ENCODE measurements at places on chromosomes 6 and 20.

GRCh38 chr6:47351621-47352020 is 41.9 kb upstream of the TNFRSF21 start:
- no peak for DNase-seq

- DNase-seq: no peak
Observed at GRCh38 chr20:4585104-4585753, 136.5 kb upstream of the PRND start.

DNA sequence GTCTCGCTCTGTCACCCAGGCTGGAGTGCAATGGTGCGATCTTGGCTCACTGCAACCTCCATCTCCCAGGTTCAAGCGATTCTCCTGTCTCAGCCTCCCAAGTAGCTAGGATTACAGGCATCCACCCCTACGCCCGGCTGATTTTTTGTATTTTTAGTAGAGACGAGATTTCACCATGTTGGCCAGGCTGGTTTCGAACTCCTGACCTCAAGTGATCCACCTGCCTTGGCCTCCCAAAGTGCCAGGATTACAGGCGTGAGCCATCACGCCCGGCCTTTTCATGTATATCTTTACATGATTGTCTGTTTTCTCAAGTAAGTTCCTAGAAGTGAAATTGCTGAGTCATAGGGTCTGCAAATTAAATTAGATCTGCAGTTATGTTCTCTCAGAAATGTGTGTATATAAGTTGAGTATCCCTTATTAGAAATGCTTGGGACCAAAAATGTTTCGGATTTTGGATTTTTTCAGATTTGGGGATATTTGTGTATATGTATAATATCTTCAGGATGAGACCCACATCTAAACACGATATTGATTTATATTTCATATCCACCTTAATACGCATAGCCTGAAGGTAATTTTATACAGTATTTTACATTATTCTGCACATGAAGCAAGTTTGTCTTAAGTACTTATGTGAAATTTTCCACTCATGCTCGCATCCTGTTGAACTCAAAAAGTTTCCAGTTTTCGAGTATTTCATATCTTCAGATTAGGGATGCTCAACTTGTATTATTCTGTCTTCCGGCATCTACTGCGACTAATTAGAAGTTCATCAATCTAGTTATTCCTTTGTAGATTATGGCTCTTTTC is 40.4 kb downstream of the TAB2 start:
- no peak for DNase-seq

DNA sequence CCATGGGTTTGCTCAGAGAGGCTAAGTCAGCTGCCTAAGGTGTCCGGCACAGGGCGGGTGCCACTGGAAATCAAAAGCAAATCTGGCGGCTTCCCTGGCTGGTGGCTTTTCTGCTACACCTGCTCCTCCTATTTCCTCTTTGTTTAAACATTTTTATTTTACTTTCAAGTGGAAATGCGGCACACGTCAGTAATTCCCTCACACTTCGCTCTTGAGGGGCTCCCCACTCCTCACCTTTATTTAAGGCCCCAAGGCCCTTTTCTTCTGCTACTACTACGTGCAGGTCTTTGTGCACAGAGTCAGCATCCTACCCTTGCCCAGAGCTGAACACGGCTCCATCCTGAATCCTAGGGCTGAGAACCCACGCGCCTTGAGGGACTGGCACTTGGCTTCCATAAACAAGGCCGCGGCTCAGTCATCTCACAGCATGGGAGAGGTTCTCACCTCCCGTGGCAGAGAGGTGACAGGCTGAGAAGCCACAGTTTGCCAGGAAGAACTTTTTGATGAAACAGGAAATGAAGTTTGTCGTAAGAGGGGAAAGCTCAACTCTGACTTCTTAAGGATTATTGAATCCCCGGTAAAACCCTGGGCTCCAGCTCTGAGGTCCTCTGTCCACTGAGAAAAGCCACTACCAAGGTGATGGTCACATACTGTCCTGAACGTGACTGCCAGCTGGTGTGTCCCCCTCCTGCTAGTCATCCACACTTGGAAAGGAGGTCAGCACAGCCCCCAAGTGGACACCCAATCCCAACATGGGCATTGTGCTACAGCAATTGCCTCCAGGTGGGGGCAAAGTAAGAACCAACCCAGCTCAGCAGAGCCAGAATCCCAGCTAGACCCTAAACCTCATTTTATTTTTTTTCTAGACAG is 48.0 kb downstream of the NFATC2 start:
- DNase-seq: no peak

DNA sequence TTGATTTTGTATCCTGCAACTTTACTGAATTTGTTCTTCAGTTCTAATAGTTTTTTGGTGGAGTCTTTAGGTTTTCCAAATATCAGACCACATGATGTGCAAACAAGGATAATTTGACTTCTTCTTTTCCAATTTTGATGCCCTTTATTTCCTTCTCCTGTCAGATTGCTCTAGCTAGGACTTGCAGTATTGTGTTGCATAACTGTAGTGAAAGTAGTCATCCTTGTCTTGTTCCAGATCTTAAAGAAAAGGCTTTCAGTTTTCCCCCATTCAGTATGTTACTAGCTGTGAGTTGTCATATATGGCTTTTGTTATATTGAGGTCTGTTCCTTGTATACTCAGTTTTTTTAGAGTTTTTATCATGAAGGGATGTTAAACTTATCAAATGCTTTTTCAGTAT is 4.6 kb downstream of the MICB start:
- DNase-seq: no peak

- no peak for DNase-seq
Observed at GRCh38 chr20:13927171-13927570, 63.2 kb downstream of the SEL1L2 start.

GRCh38 chr20:20215976-20216727 is 151.8 kb upstream of the INSM1 start:
- no peak for DNase-seq

DNA sequence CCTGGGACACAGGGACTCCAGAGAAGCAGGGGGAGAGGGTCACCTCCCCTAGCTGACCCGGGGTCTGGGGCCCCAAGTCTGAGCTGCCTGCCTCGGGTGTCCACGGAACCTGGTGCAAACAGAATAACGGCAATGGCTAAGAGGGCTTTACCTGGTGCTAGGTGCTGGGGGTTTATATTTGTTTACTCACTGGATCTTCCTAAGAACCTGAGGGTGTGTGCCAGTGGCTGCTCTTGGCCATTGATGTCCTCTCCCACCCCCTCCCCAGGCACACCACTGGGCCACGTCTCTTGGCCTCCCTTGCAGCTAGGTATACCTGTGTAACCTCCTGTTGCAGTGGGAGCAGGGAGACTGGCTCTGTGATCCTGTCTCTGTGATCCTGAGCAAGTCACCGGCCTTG is 157.9 kb upstream of the MLN start:
- DNase-seq: no peak

DNA sequence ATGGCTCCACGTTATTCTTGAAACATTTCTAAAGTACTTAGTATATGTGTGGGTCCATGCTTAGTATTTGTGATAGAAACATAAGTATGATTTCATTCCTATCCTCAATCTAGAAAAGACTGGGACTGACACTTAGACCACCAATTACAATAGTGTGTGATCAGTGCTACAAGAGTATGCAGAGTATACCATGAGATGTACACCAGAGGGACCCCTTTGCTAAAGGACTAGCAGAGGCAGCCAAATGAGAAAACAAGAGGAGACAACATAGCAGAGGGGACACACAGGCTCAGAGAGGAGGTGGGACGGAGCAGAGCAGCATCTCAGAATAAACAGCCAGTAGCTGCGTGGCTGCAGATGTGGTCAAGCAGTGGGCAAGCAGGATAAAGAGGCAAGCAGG is 21.0 kb downstream of the RMND1 start:
- no peak for DNase-seq

DNA sequence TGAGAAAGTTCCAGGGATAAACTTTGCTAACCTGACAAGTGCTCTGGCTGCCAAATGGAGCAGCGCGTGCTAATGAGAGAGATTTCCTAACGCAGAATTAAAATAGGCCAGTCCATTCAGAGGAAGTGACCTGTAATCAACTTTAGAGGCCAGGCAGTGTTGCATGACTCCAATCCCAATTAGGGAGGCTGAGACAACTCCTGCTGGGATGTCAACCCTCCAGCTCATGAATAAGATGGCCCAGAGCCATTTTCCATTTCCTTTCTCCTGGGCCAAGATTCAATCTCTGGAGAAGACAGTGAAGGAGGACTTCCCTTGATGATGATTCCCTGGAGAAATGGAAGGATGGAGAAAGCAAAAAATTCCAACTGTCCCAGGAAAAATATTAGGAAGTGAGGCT is 241.5 kb upstream of the RNF24 start:
- DNase-seq: no peak

DNA sequence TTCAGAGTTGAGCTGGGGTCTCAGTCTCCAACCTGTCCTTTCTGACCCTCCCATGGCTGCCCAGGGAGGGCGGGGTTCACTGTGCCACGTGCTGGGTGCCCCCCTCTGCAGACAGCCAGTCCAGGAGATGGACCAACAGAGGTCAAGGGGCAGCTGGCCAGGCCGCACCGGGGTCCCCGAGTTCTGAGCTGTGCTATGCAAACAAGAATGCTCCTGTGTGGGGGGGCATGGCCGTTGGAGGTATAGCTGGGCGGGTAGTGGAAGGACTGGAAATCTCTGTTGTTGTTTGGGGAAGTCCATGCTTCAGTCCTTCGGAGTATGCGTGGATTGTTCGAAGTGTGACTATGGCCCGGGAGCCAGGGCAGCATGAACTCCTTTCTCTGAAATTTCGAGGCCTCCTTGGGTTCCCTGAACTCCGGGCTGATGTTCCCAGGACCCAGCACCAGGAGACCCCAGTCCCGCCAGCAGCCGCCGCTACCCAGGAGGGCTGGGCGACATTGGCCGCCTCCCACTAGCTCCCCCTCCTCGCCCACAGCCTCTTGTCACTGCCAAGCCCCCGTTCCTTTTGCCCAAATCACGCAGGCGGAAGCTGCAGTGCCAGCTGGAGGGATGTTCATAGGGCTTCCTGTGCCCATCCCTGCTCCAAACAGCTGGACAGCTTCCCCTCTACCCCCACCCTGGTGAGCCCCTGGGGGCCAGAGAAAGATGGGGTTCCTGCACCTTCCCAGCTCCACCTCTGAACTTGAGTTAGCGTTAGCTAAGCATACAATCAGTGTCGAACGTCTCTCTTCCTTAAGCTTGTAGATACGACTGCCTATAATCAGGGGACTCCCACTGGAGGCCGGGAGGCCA is 126.6 kb downstream of the TAF4 start:
- no peak for DNase-seq

- no peak for DNase-seq
Observed at GRCh38 chr20:19785173-19785982, 27.3 kb downstream of the RIN2 start.

DNA sequence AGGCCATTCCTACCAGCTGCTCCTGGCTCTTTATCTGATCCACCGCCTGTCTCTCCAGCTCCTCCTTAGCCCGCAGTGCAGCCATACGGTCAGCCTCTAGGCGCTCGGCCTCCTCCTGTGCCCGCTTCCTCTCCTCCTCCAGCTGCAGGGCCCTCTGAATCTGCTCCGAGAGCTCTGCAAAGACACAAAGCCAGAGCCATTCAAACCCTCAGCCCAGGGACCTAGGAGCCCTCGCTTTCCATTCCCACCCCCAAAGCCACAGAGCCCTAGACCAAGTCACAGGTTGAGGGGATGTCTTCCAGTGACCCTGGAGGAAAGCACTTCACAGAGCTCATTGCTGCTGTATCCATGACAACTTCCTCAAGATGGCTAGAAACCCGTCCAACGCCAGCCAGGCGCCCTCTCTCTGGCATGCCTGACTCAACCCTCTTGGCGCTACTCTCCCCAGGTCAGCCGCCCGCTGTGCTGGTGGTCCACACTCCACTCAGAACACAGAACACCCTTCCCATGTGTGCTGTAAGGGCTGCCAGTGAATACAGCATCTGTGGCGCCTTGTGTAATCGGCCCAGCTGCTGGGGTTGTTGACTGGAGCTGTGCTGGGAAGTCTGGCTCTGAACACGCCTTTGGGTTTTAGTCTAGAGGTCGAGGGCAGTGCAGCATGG is 49.3 kb downstream of the EZR start:
- DNase-seq: no peak

DNA sequence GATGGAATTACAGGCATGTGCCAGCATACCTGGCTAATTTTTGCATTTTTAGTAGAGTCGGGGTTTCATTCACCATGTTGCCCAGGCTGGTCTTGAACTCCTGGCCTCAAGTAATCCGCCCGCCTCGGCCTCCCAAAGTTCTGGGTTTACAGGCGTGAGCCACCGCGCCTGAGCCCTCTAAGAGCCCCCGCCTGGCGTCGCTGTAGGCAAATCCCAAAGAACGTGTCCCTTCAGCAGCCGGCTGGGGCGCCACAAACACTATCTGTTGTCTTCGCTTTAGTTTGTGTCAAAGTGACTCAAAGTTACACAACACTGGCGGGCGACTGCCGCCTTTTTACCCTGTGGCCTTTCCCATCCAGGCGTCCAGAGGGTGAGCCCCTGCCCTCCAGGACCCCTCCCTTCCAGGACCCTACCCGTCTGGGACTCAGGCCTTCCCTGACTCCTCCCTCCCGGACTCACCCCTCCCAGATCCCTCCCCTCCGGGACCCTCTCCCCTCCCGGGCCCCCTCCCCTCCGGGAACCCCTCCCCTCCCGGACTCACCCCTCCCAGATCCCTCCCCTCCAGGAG is 940 bp upstream of the ADRM1 start:
- DNase-seq: peak; percentile 79

DNA sequence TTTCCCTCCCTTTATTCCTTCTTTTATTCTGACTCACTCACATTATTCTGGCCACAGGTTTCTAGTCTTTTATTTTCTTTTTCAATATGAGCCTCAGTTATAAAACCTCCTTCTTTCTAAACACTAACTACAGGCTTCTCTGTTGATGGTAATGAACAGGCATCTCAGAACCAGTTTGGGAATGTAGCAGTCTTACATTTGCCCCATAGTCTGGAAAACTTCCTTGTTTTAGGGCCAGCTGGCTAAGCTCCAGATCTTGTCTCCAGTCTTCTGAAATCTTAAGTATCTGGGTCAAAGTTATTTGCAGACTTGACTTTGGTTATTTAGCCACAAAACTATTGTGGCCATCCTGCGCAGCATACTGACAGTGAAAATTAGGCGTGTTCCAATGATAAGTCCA is 97.0 kb upstream of the MAN1A1 start:
- no peak for DNase-seq
